MG63 (cell line): ENCODE measurements at places on chromosomes 5 and 9. TPM values are rescaled to one million over a fixed set of nuclear protein-coding genes. Genes with fewer than 3 reads are reported as not detected.

DNA sequence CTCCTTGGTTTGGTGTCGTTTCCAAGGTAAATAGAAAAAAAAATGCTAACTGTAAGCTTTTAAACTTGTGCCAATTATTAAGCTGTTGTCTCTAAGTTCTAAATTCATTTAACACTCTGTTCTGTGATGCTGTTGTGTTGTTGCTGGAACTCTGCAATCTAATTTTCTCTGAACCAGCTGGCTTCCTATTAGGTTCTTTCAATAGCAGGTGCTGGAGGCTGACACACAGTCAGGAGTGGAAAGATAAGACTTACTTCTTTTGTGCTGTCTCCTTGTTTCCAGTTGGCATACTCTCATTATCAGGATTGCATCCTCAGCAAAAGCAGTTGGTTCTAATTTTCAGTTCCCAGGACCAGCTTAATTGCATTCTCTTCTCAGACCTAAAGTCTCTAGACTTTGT is 1252.6 kb upstream of the NUDT12 start:
- DNase-seq: no peak

DNA sequence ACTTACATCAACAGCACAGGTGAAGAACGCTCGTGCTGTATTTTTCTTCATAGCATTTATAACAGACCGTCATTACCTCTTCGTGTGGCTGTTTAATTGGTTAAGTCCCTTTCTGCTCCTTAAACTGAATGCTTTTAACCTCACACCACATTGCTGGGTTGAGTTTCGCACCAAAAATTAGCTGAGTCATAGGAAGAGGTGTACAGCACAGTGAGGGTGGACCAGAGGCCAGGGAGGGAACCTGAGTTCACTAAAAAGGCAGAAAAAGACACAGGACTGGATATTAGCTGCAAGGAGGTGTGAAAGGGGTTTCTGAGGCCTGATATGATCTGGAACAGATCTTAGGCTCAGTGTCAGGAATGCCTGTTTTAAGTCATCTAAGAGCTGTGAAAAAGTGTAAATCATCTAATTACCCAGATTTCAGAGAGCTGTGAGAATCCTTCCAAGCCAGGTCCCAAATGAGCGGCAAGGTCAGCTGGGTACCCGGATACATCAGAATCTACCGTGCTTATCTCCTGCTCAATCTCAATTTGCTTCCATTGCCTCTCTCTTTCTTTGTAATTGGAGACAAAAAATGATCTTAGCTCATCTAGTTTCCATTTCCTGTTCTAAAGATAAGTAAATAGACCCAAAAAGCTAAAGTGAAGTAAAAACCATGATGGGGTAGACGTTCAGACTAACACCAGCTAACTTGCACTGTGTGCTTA is 7.1 kb upstream of the CFAP90 start:
- no peak for DNase-seq

DNA sequence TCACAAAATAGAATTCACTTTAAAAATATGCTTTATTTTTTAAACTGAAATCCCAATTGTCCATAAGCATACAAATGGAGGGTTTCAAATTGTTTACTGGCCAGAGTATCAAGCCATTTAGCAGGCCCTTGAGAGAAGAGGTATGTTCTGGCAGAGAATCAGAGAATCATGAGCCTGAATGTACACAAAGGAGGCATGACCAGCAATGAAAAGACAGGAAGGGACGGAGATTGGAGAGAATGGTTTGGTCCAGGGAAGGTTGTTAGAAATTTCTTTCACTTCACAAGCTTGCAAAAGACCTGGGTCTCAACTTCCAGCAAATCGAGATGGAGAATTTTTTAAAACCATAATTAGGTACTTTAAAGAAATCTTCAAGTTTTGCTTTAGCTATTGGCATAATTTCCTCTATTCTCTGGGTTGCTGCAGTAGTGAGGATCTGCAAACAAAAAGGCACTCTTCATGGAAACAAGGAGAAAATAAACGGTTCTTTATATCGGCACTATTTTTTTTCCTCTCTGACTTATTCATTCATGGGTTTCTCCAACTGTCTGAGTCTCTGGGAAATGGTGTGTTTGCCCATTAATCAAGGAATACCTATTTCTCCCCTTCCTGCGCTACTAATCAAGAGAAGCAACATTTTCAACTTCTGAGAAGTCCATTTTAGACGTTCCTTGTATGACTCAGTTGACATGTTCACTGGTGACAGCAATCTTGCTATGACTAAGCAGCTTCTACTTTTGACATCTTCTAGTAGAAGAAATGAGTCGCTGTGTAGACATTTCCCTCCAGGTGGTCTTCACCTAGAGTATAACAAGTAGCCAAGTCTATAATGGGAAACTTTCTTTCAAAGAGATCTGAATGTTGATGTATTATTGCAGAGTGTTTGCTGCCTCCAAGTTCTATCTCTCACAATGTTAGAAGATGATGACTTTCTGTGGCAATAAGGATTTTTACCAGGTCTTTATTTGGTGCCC is 23.1 kb upstream of the ERCC6L2 start:
- DNase-seq: peak; percentile 11

DNA sequence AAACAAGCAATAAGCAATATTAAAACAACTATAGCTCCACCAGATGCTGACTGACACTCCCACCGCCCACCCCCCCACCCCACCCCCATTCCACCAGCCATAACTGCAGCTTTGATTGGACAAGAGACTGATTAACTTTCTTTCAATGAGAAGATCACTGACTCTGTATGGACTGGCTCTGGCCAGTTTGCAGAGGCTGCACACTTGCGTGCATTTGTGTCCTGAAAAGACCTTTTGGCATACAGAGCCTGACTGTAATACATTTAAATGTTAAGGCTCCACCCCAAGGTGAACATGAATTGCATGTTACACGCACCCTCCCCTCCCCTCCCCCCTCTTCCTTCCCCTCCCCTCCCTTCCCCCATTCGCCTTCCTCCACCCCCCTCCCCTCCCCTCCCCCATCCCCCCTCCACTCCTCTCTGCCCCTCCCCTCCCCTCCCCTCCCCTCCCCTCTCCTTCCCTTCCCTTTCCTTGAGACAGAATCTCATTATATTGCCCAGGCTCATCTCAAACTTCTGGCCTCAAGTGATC is 31.1 kb downstream of the FGD3 start:
- DNase-seq: no peak

DNA sequence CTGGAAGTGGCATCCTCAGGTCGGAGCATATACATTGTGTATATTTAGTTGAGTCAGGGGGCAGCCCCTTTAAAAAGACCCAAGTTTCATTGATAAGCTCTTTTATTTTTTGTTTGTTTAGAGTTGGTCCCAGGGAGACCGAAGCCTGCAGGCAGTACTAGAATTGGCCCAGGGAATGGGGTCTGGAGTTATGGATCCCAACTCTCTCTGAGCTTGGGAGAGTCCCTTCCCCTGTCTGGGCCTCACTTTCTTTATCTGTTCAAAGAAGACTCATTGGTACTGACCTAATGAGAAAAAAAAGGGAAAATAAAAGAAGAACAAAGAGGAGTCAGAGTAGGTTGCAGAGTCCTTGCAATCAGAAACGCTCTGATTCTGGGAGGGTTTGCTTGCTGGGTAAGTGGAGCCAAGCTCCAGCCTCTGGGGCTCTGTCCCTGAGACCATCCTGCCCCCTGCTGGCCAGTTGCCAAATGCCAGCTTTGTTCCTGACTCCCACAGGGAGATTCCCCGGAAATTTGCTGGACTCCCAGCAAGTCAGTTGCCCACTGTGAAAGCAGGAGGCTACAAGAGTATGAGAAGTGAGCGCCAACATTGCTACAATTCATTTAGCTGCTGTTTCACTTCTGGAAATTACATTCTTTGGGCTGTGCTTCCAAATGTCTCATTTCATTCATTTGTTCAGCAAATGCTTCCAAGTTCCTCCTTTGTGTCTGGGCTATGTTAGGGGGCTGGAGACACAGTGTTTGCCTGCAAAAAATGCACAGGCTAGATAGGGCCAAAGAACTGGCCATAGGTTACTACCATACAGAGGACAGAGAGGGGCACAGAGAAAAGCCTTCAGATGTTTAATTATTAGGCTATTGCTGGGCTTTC is 156.2 kb downstream of the MELK start:
- DNase-seq: peak; percentile 62

GRCh38 chr5:175614223-175614815 is 43.6 kb upstream of the HRH2 start:
- no peak for DNase-seq

DNA sequence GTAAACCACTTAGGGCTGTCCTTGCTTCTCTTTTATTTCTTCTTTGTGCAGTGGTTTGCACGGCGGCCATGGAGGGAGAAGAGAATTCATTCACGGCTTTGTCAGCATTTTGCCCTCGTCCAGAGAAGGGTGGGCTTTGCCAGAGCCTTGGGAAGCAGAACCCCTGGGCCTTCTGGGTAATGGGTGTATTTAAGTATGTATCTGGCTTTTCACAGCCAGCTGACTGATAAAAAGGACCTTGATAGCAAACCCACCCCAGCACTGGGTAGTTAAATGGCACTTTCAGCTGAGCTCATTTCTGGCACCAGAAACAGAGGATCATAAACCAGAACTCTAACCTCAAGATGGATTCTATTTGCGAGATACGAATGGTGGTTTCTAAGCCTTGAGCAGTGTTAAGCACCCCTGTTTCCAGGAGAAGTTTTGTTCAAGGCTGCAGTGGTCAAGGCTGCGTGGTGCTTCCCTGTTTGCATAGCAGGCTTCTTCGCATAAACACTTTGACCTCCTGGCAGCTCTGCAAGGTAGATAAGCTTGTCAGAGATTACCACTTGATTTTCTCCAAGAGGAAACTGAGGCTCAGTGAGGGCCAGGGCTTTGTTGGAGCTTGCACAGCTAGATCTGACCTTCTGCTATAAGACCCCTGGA is 441.6 kb upstream of the KLF4 start:
- no peak for DNase-seq

DNA sequence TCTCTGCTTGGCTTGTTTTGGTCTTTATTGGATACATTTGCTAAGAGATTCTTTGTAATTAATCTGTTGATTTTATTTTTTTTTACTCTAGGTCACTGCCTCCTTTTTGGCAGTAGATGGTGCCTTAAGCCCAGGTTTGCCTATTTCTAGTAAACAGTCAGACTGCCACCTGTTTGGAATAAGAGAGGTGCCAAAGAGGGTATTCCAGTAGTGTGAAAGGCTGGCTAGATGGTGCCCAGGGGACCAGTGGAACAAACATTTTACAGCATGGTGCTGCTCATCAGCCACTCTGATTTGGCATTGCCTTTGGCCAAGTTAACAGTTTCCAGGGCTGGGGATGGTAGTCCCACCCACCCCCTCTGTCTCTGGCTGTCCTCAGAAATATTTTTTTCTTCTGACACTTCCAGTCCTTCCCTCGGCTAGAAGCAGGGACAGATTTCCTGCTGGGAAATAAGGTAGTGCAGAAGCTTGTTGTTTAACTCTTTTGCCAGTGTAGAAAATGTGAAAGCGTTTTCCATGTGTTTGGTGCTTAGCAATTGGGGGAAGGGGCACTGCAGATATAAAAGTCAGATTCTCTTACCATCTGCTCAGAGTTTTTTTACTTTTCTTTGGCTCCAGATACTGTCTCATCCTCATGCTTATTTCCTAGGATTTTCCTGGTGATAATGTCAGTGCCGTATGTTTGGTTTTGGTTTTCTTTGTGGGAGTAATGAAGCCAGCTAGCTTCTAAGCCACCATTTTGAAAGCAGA is 36.6 kb upstream of the FBXL7 start:
- DNase-seq: no peak

- DNase-seq: peak; percentile 62
Observed at GRCh38 chr9:127162046-127162863, 39.8 kb upstream of the ANGPTL2 start.

DNA sequence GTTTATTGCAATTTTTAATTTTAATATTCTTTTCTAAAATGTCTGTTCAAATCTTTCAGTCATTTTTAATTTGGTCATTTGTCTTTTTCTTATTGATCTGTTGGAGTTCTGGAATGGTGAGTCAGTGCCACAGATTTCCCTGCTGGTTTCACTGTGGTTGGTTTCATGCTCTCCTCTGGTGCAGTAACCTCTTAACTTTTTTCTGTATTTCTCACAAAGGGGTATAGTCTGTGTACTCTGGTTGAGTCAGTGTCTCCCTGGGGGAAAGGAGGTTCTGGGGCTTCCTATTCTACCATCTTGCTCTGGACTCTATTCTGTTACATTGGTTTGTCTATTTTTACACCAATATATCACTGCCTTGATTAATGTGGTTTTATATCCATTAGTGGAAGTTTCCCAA is 178.8 kb downstream of the CSNK1G3 start:
- no peak for DNase-seq

GRCh38 chr5:131536211-131536826 is 98.7 kb downstream of the RAPGEF6 start:
- no peak for DNase-seq

- peak; percentile 33 for DNase-seq
Observed at GRCh38 chr5:14743601-14744295, 79.2 kb downstream of the OTULIN start.

GRCh38 chr5:67432606-67433005 is 236.0 kb upstream of the CD180 start:
- no peak for DNase-seq

GRCh38 chr9:122394265-122395125 is 23.7 kb downstream of the PTGS1 start:
- DNase-seq: peak; percentile 91

GRCh38 chr9:26163931-26164330 is 485.7 kb upstream of the TUSC1 start:
- DNase-seq: no peak

DNA sequence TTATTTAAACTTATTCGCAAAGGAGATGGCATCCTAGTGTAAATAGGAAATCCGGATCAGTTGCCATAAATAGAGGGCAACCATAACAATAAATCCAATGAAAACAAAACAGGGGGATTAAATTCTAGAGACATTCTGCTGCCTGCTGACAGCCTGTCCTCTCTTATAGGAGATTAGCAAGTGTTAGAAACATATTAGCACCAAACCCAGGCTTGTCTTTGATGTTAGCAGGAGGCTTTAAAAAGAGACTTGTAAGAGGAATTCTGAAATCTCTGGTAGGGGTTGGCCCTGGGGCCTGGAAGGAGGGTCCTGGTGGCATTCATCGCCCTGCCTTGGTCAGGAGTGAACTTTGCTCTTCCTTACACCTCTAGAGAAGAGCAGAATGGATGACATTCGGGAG is 21.6 kb downstream of the NDST1 start:
- no peak for DNase-seq

GRCh38 chr9:31089549-31090221 is 1294.8 kb upstream of the ACO1 start:
- peak; percentile 8 for DNase-seq

TUBB4B gene
- 577 and 829 TPM in 2 replicates for total RNA-seq

GCNT4 gene
- total RNA-seq: 0.02 TPM in 1 of 2 replicates, not detected in the other

PDE6A gene
- not detected in 2 replicates for total RNA-seq

IL4 gene
- total RNA-seq: not detected in 2 replicates

LOX gene
- total RNA-seq: 334 and 360 TPM in 2 replicates

TMC1 gene
- not detected in 2 replicates for total RNA-seq

GRXCR2 gene
- not detected in 2 replicates for total RNA-seq

SLC34A3 gene
- total RNA-seq: not detected in 2 replicates

PLEKHG4B gene
- total RNA-seq: not detected in 2 replicates

ARSK gene
- 6.0 and 7.0 TPM in 2 replicates for total RNA-seq

ZNF462 gene
- total RNA-seq: 6.8 and 24.5 TPM in 2 replicates
